ENCODE measurements at places on chromosomes 2 and 18.

GRCh38 chr18:46891742-46892214 lies 25.5 kb downstream of the PIAS2 start:
- no peak for DNase-seq

GRCh38 chr18:32867936-32868335 lies 95.1 kb upstream of the KLHL14 start:
- DNase-seq = no peak

GRCh38 chr2:220006152-220006621 lies 378.8 kb downstream of the SLC4A3 start:
- no peak for DNase-seq

GRCh38 chr2:188089901-188090300 lies 201.8 kb upstream of the GULP1 start:
- DNase-seq = no peak

GRCh38 chr2:152335016-152335725 lies at the start of gene FMNL2:
Gene FMNL2, plus strand, starts transcription at chr2:152335174.
- peak; percentile 70 for DNase-seq

DNA sequence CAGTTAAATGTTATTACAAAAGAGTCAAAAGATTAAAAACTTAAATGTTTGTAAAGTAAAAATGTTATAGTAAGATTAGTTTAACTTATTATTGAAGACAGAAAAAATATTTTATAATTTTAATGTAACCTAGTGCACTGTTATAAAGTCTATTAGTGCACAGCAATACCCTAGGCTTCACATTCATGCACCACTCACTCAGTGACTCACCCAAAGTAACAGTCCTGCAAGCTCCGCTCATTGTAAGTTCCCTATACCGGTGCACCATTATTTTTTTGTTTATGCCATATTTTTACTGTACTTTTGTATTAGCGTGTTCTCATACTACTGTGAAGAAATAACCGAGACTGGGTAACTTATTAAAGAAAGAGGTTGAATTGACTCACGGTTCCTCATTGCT lies 759.7 kb upstream of the CDH7 start:
- DNase-seq = no peak

GRCh38 chr18:74137920-74138538 lies 9.6 kb downstream of the FBXO15 start:
- no peak for DNase-seq

DNA sequence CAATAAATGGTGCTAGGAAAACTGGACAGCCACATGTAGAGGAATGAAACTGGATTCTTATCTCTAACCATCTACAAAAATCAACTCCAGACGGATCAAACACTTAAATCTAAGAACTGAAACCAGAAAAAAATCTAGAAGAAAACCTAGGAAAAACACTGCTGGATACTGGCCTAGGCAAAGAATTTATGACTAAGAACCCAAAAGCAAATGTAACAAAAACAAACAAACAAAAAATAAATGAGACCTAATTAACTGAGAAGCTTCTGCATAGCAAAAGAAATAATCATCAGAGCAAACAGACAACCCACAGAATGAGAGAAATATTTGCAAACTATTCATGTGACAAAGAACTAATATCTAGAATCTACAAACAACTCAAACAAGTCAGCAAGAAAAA lies 314.0 kb upstream of the REV1 start:
- no peak for DNase-seq

DNA sequence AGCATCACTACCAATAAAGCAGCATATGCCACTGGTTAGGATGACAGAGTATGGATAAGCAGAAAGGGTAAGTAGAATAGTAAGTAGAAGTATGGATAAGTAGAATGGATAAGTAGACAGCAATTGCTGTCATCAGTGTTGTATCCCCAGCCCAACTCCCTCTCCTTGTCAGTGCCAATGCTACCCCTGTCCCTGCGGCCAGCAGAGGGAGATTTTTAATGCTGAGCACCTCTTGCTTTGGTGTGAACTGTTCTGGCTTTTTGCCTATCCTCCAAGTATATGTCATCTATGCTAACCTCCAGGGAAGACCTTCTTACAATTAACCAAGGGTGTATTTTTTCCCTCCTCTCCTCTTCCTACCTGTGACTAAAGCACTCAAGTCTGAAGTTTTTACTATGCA lies 136.7 kb upstream of the SPHKAP start:
- DNase-seq = no peak

- no peak for DNase-seq
These were observed 42.1 kb downstream of the NOP58 start for GRCh38 chr2:202307690-202308089.

DNA sequence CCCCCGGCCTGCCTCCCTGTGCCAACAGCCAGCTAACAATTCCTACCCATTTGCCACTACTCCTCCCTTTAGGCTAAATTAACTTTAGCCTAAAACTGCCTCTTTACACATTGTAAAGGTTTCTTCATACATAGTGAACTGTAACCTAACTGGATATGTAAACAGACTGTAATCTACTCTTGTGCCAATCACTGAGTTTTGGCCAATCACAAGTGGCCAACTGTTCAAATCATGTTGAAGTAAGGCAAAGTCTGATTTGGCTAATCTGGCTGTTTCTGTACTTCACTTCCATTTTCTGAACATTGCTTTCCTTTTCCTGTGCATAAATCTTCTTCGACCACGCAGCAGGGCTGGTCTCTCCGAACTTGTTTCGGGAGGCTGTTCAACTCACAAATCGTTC lies 103.6 kb upstream of the LYPD6 start:
- no peak for DNase-seq

DNA sequence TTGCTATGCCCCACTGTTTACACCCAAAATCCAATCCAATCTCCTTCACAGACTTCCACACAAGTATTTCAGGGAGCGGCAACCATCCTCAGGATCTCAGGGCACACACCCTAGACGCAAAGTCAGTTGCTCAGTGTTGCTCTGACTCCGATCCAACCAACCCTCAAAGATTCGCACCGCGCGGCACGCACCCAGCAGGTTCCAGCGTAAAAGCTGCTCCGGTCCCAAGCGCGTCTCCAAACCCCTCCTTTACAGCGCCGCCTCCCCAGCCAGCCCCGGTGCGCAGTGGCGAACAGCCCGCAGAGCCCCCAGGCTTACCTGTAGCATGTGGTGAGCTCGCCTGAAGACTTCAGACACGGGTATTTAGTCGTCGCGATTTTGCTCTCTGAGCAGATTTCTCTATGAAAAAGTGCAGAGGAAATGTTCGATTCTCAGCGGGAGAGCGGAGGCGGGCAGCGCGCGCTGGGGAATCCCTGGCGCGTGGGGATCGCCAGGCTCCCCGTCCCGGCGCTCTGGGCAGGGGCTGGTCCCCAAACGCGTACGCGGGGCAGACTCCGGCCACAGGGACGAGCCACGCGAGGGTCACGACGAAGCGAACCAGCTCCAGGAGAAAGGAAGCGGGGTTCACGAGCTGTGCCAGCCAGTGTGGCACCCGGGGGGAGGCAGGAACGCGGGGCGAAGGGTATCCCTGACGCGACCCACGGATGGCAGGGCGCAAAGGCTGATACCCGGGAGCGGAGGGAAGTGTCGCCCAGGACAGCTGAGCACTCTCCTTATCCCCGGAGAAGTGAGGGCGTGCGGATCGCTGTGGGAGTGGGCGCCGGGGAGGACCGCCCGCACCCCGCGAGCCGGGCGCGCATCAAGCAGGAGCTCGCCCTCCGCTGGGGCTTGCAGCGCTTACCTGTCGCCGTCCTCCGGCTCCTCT lies 650 bp downstream of the CCBE1 start:
- no peak for DNase-seq

DNA sequence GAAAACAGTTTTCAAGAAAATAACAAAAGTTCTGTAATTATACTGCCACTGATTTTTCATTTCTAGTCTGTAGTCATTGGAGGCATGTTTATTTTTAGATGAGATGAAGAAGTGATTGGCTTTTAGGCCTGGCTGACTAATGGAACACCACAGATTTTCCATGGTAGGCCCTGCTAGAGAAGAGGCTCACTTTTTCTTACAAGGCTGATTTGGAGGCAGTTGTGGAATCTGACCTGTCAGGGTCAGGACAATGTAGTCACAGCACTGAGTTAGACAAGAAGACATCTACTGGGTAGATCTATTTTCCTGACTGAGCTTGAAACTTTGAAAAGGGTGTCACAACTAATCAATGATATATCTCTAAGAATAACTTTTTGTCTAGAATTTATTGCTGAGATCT lies 43.9 kb downstream of the KDM3A start:
- DNase-seq = no peak

DNA sequence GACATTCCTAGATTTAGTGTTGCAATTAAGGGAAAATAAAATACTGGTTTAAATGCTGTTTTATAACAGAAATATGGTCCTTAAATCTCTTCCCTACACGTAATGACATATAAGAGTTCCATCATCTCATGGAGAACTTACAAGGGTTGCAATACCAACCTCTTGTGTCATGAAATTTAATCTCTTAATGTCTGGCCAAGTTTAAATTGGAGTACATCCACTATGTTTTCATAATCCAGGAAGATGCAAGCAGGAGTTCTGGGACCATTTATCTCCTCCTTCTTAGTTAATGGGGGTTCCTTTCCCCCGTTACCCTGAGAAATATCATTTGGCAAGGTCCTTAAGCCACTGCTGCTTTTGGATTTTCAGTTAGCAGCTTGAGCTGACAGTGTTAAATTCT lies 126.0 kb upstream of the ACVR2A start:
- DNase-seq = no peak

GRCh38 chr2:144524118-144525009 lies 4.4 kb upstream of the ZEB2 start:
- no peak for DNase-seq

GRCh38 chr18:47710451-47710850 lies 220.0 kb downstream of the SMAD2 start:
- DNase-seq = no peak

DNA sequence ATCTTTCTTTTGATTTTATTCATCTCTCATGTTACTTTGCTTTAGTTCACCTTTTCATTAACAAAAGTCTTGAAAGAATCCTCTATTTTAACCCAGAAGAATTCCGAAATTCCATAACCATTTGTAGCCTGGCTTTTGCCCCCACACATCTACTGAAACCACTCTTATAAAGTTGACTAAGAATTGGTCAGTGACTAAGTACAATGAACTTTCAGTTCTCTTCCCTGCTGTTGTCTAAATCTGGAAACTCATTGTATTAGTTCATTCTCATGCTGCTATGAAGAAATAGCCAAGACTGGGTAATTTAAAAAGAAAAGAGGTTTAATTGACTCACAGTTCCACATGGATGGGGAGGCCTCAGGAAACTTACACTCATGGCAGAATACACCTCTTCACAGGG lies 49.9 kb upstream of the PNPT1 start:
- DNase-seq = no peak

GRCh38 chr2:212052412-212053159 lies 486.0 kb downstream of the ERBB4 start:
- DNase-seq = no peak

DNA sequence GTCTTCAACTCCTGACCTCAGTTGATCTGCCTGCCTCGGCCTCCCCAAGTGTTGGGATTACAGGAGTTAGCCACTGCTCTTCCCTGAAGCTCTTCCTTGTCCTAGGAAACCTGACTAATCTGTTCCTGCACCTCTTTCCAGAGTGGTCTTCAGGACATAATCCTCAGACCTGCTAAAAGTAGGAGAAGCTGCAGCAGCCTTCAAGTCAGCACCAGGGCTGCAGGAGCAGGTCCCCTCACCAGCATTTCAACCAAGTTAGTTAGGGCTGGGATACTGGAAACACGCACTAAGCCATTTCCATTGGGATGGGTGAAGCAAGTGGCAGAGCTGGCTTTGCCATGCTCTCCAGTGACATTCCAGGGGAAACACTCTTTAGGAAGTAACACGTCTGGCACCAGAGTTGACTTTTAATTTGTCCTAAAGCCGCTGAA lies 9.9 kb downstream of the NCL start:
- no peak for DNase-seq

GRCh38 chr2:49861821-49862220 lies 707.5 kb upstream of the FSHR start:
- no peak for DNase-seq

DNA sequence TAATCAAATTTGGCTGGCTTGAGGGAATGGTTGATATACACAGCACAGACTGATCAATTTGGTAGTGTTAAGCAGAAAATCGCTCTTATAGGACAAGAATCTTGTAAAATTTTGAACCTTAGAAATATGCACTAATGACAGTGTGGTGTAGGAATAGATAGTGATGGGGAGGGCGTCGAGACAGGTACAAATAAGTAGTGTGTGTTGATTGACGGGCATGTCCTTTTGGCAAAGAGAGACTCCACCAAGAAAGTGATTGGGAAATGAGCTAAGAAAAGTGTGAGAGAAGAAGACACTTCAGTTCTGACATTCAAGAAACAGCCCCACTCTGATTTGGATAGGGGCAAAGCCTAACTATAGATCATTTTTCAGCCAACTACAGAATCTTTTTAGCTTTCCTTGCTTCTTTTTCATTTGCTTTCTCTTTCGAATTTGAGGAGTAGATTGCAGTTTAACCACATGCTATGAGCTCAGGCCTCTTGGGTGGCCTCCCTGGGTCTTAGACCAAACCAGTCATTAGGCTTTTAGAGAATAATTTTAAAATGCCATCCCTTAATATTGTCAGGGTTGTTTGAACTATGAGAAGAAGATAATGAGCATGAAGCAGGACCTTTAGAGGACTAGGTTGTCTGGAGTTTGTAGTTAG lies 127.1 kb downstream of the CERS6 start:
- DNase-seq = no peak

DNA sequence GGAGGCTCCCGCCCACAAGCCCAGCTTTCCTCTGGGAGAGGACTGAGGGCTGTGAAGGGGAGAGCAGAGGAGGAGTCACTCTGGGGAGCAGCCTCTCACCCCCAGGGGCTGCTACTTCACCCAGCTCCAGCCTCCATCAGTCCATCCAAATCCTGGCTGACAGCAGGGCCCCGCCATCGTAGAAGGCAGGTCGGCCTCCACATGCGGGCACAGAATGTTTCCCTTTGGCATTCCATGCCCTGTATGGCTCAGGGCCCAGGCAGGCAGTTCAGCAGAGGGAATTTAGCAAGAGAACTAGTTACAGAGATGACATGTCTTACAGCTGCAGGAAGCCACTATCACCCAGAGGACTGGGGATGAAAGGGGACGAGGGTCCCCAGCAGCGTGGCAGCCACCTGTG lies 6.4 kb upstream of the ODC1 start:
- DNase-seq = no peak

DNA sequence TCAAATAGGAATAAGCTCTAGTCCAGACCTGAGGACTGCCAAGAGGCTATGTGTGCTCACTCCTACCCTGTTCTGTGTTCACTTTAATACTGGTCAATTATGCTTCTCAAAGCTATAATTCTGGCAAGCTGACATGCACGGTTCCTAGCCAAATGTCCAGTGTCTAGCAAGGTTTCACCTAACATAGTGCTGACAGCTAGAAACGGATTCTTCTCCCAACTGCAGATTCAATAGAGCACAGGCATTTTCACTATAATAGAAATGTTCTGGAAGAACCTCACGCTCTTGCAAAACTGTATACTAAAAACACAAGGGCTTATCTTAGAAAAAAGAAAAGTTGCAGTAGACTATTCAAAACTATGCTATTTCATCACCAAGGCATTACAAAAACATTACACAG lies 45.1 kb downstream of the HDAC4 start:
- no peak for DNase-seq

DNA sequence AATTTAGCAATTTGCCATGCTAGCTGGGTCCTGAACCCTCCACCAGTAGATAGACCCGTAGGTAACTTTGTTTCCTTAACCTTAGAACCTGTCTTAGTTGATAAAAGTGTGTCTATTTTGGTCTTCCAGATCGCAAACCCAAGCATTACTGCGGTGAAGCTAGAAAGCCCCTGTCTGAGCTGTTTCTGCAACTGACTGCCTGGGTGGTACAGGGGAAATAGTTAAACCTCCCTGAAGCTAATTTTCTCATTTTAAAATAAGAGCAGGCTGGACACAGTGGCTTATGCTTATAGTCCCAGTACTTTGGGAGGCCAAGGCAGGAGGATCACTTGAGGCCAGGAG lies 101.7 kb upstream of the MSH2 start:
- no peak for DNase-seq

GRCh38 chr2:158045362-158045761 lies 56.3 kb upstream of the UPP2 start:
- no peak for DNase-seq

Measured in NCI-H510A (cell line).